Putamen (tissue), 1 donor: ENCODE measurements at places on chromosomes 7 and 10.

- DNase-seq = peak; percentile 47
Measured at GRCh38 chr7:151925446-151926335, 30.6 kb upstream of the GALNTL5 start.

GRCh38 chr7:75879771-75880184, 944 bp downstream of the RHBDD2 start:
- no peak for DNase-seq

DNA sequence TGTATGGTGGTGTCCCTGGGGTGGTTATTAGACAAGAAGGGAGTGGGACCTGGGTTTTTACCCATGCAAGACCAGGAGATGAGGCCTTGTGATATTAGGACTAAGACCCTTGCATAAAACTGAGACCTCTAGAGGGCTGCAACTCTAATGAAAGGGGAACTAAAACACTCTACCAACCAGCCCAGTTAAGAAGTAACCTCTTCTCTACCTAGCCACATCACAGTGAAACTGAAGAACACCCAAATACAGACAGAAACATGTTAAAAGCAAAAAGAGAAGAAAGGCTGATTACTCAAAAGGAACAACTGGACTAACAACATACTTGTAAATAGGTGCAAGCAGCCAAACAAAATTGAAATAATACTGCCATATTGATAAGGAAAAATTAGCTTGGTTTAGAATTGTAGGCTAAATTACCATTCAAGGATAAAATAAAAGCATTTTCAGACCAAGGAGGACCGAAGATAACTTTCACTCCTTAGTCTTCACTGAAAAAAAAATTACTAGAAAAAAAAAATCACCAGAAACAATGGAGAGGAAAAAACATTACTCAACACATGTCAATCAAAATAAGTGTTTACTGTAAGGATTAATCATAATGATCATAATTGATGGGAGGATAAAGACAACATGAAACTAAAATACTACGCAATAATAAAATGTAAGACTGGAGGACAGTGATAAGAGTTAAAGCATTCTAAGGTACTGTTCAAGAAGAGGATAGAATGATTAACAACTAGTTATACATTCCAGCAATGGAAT, 27.6 kb downstream of the ERLIN1 start:
- no peak for DNase-seq

GRCh38 chr7:150447966-150448788, 2.3 kb upstream of the GIMAP8 start:
- DNase-seq = no peak

- no peak for DNase-seq
Measured at GRCh38 chr7:84412161-84412969, 217.8 kb upstream of the SEMA3A start.
